ENCODE measurements at places on chromosomes 7 and 10.

- DNase-seq, result no peak
Measured at GRCh38 chr7:20647908-20648776, 32.7 kb downstream of the ABCB5 start.

- no peak for DNase-seq
Measured at GRCh38 chr7:86785641-86786040, 141.9 kb downstream of the GRM3 start.

DNA sequence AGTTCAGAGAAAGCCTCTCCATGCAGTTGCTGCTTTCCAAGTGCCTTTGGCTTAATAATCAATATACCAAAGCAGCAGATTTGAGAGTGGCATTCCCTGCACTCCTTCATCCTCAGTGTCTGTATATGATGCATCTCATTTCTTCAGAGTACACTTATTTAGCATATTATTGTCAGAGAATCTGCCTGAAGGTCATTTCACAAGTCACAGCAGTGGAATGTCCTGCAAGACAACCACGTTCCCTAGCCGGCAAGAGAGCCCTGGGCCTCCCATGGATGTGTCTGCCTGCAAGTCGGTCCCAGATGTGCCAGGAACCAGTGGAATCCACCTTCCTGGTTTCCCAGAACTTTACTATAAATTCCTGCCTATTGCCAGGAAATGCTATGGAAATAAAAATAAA, 289.4 kb upstream of the IGFBP3 start:
- no peak for DNase-seq

DNA sequence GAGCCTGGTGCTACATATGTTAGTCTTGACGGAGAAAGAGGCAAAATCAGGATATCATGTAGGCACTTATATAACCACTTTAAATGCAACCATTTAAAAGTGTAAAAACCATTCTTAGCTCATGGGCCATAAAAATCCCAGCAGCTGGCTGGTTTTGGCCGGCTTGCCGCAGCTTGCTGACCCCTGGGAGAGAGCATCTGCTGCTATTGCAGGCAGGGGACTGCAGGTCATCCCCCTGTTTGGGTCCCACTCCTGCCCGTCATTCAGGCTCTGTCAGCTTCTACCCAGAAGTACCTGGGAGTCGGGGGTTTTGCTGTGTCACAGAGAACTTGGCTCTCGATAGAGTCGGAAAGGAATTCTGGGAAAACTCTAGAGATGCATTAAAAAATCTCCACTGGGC, 187.4 kb downstream of the CUX1 start:
- DNase-seq, result no peak

DNA sequence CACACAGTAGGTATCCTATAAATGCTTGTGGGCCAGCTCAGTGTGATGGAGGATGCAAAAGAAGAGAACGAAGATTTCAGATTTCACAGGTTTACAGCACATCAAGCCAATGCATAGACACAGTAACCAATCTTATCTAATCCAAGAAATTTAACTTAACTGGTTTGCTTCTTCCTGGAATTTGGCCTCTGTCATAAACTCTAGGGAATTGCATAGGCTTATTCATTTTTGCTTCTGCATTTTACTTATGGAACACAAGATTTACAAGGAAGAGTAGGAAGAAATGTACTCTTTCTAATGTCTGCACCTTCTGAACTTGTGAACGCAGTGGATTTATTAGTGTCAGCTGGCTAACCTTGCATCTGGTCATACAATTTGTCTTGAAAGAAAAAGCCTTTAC, 389.4 kb upstream of the NPVF start:
- no peak for DNase-seq

GRCh38 chr10:59879363-59879913, 26.9 kb downstream of the CCDC6 start:
- no peak for DNase-seq
